H4 (cell line): ENCODE measurements at places on chromosomes 2 and 18.

DNA sequence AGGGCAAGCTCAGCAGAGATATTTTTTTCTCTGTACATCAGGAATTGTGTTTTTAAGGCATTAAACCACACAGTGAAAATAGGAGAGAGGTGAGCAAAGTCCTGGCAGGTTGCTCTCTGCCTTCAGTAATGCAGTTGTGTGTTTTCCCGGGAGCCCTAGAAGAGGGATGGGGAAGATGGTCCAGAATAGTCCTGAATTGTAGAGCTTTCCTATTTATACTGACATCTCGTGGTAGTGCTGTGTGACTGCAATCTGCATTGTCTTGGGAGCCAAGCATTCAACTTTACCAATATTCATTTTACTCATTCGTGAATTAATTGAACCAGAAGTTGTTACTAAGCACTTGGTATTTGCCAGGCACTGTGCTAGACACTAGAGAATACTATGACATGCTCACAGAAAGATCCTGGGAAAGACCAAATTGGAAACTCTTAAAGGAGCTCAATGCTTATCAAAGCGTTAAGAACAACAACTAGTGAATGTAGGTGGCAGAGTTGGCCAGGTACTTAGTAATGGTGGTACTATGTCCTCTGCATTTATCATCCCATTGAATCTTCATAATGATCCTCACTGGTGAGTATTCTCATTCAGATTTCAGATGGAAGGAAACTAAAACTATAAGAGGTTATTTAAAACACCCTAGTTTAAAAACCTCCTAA, 214.6 kb downstream of the TRIB2 start:
- DNase-seq: peak; percentile 34

- DNase-seq: no peak
Observed at GRCh38 chr18:78727057-78727739, 252.4 kb upstream of the SALL3 start.

- DNase-seq: no peak
Observed at GRCh38 chr2:169038338-169038757, 7.2 kb upstream of the ABCB11 start.

DNA sequence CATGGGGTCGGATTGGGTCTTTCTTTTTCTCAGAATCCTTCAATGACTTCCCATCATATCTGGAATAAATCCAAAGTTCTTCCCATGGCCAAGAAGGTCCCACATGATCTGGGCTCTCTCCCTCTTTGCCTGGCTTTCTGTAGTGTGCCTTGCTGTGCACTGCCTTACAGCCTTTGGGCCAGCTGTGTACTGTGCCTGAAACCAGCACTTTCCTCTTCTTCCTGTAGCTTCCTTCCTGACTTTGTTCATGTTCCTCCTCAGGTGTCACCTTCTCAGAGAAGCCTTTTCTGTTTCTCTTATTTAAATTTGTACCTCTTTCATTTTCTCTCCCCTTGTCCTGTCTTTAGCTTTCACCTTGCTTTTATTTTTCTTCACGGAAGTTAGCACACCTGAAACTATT, 4.3 kb upstream of the CDCA7 start:
- DNase-seq: no peak

- peak; percentile 22 for DNase-seq
Observed at GRCh38 chr2:151237422-151238025, 24.1 kb downstream of the RBM43 start.

DNA sequence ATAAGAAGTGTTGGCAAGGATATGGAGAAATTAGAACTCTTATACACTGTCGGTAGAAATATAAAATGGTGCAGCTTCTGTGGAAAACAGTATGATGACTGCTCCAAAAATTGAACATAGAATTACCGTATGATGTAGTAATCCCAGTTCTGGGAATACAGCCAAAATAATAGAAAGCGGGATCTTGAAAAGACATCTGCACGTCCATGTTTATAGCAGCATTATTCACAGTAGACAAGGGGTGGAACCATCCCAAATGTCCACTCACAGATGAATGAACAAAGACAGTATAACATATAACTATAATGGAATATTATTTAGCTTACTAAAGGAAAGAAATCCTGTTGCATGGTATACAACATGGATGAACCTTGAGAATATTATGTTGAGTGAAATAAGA, 257.7 kb downstream of the TDRD15 start:
- no peak for DNase-seq

GRCh38 chr2:15040429-15041084, 408.0 kb downstream of the LRATD1 start:
- no peak for DNase-seq

DNA sequence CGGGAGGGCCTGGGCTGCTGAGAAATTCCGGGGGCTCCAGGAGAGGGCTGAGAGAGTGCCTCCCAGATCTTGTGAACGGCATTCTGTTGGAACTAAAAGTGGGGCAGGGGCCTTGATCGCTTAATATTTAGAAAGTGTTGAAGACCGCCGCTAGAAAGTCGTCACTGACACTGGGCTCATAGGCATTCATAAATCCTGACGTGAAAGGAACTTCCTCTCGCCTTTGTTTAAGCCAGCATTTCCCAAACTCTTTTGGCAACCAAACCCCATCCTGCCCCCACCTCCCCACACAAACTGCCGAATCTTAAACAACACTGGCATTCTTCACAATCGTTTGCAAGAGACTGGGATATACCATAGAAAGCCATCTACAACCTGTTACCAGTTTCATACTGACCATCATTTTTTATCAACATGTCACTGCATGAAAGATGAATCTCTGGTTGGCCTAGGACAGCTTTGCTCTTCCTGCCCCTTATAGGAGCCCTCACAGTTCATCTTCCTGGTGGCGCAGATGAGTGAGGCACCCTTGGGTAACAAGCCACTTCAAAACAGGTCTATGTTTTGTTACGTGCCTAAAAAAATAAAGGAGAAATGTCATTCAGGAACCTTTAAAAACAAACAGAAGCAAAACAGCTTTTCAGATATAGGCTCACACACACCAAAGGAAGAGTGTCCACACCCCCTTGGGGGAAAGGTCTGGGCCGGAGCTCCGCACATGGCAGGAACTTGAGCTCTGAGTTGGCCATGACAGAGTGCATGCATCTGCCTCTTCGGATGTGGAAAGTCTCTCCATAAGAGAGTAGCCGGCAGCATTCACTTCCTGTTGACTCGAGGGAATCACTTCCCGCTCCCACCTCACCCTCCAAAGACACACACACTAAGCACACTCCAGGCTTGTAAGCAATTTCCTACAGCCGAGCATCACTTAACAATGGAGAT, 13.0 kb downstream of the MTERF4 start:
- no peak for DNase-seq

DNA sequence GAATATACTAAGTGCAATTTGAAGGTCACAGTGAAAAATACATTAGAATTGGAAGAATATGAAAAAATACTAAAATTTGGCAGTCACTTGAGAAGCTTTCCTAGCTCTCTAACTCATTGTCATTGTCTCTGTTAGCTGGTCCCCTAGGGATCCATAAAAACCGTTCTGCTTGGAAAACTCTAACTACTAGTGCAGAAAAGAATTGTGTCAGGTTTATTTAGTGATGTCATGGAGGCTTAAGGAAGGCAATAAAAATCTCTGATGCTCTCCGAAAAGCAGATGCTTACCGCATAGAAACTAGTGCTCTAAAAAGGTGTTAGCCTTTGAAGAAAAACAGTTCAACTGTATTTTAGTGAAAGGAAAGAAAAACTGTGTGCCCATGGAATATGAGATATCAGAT, 150.1 kb upstream of the DLGAP1 start:
- DNase-seq: no peak

- DNase-seq: no peak
Observed at GRCh38 chr2:164792316-164793170, 49.1 kb downstream of the COBLL1 start.

DNA sequence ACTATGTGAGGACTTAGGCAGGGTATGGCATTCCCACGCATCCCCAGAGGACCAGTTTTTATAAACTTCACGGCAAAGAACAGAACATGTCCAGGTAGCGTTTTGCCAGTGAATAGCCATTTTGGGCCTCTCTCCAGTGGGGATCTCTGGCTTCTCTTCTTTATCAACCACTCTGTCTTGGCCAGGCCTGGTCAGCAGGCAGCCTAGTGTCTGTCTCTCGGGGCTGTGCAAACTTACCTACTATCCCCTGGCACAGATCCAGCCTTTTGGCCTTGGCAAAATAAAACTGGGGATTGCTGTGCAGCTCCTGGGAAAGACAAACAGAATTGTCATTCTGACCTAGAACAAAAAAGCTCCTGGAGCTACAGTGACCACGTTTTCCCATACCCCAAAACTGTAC, 14.5 kb downstream of the CAPN14 start:
- no peak for DNase-seq

GRCh38 chr2:210671065-210671464, 114.7 kb downstream of the CPS1 start:
- DNase-seq: no peak

GRCh38 chr18:9614401-9615279, at the start of gene PPP4R1:
TSS of gene PPP4R1 (minus strand) at chr18:9614559. CDS start at chr18:9614484, 75 bp downstream.
- DNase-seq: peak; percentile 44

DNA sequence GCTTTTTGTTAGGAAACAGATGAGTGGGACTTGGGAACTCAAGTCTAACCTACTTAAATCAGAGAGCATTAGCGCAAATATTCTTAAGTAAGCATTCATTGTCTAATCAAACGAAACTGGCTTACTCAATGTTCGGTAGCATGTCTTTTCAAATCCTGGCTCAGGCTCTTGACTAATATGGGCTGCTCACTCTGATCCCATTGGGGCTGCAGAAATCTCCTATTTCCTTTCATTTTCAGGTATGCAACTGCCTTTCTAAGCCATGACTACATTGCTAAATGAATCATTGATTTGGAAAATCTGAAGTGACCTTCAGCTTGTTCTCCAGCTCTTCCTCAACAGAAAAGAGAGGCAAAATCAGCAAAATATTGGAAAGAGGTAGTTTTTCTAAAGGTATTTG, 2084.4 kb upstream of the PIK3C3 start:
- no peak for DNase-seq

GRCh38 chr2:218785103-218785502, 3.2 kb downstream of the CYP27A1 start:
- DNase-seq: no peak

- DNase-seq: peak; percentile 12
Observed at GRCh38 chr2:191350826-191351225, 105.6 kb downstream of the MYO1B start.

- DNase-seq: no peak
Observed at GRCh38 chr18:23583071-23583865, 3.0 kb downstream of the NPC1 start.

- DNase-seq: no peak
Observed at GRCh38 chr2:26454561-26455001, 23.3 kb downstream of the OTOF start.

DNA sequence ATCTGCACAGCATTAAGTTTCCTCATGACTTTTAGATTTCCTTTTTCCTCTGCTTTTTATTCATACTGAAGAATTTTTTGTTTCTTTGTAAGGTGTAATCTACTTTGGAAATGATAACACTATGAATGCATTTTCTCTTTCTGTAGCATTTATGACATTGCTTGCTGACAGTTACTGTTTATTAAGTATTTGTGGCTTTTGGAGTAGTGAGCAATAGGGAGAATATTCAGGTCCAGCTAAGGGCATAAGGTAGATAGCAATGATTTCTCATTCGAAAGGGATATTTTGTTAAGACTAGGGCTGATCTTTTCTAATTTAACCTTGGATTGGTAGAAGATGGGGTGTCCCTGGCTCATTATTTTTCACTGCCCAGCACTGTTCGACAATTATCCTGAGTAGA, 80.3 kb downstream of the XRCC5 start:
- no peak for DNase-seq

GRCh38 chr2:30371772-30372373, 75.2 kb upstream of the LCLAT1 start:
- no peak for DNase-seq

DNA sequence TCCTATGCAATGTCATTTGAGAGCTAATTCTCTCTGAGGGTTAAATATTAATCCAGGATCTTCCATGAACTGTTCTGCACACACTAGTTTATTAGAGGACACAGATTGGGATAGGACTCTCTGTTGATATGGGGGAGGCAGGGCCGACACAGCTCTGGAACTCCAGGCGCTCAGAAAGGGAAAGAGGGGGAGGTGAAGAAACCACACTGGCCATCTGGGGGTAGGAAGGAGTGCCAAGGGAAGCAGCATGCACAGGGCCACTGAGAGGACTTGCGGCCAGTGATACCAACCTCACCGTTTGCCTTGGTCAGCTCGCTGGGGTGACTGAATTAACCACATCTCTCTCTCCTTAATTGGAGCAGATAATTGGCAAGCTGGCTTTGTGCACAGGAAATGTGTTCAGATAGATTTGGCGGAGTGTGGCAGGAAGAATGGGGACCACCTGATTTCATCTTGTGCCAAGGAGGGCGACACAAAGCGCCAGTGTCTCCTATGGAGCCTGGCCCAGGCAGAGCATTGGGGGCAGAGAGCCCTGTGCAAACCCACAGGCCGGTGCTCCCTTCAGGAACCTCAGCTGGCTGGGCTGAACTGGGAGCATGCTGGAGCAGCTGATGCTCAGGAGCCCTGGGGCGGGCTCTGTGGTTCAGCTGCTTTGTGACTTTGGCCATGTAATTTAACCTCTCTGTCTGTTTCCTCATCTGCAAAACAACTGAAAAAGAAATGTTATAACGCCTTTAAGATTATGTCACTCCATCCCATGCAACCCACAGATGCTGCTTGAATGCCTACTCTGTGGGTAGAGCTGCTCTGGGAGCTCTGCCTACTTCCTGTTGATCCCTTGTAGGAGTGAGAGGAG, 114.7 kb upstream of the STON1 start:
- DNase-seq: peak; percentile 82

GRCh38 chr18:78245451-78245850, 734.2 kb upstream of the SALL3 start:
- DNase-seq: no peak

GRCh38 chr2:196399722-196400691, 228.6 kb upstream of the STK17B start:
- peak; percentile 84 for DNase-seq

DNA sequence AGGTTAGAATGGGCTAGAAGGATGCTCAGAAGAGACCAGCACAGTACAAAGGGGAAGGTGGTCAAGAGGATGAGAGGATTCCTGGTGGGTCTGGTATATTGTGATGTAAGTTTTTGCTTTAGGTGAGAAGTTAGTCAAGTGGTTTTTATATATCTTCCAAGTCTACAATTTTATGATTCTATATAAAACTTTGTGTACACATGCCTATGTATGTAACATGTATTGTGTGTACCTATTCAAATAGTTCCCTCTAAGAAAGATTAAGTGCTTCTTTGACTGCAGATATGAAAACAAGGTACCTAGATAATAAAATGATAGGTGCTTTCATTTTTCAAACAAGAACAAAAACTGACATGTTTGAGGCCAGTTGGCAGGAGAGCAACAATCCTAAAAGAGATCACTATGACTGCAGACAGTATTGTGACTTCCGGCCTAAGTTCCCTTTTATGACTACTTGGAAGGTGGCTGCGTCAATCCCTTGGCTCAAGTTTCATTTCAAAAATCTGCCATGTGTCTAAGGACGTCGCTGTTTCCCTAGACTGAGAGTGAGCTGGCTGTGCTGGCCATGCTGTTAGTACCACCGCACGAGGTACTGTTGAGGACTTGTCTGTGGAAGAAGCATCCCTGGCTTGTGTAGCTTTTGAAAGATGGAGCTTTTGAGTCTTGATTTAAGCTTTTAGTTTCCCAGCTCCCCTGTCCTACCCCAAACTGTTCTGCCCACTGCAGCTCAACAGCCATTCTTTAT, 123.1 kb downstream of the PRPF40A start:
- DNase-seq: no peak

- DNase-seq: no peak
Observed at GRCh38 chr2:64581777-64582539, 57.8 kb downstream of the AFTPH start.
